ENCODE measurements at places on chromosomes 3 and 15.

DNA sequence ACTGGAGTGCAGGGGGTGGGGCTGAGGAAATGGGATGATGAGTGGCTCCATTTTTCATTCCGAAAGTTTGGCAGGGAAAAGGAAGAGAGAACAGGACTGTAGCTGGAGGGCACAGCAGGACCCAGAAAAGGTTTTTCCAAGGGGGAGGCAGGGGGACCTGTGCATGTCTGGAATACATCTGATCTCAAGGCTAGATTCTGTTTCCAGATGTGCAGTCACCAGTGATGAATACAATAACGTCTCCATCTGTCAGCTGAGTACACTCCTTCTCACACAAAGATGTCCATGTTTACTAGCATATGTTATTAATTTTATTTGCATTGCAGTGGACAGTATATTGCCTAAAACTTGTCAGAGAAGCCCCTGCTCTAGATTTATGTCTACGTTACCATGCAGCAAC lies 39.9 kb upstream of the PRTG start:
- H3K27me3 ChIP-seq: peaks cover 75% of the 10 kb centered on the region
- no peak for DNase-seq
- H3K4me3 ChIP-seq: no peak overlapping the region
- H3K4me1 ChIP-seq: no peaks in the 10 kb centered on the region

DNA sequence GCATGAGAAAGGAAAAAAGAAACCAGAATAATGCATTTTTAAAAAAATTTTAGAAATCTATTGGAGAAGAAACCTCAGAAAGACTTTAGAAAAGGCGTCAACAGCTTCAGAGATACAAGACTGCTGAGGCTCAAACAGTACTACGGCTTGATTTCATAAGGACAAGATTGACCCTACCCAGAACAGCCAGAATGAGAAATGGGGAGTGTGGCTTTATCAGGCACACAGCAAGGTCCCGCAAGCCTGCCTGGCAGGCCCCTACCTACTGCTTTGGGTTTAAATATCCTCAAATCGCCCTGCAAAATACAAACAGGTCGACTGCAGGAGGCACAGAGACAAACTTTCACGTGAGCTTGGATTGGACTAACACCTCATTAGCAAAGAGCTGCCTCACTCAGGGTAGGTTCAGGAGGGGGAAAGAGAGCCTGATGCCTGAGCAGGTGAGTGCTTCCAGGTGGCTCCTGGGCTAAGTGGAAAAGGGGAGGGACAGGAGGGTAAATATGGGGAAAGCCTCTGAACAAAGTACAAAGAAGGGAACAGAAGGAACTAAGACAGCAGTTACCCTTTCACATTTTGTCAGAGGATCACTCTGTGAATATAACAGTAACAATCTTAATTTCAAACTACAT lies 87.5 kb downstream of the RORA start:
- no peak overlapping the region for H3K4me3 ChIP-seq
- no peaks in the 10 kb centered on the region for H3K36me3 ChIP-seq
- H3K27ac ChIP-seq: no peak overlapping the region
- no peak for DNase-seq
- H3K27me3 ChIP-seq: peaks cover 96% of the 10 kb centered on the region

- peaks cover 22% of the 10 kb centered on the region for H3K36me3 ChIP-seq
- H3K4me1 ChIP-seq: peaks cover 25% of the 10 kb centered on the region
- no peak for DNase-seq
- H3K4me3 ChIP-seq: no peak overlapping the region
- H3K27ac ChIP-seq: no peak overlapping the region
These were observed 68.6 kb downstream of the KAT2B start for GRCh38 chr3:20108869-20109268.

- no peak overlapping the region for H3K27ac ChIP-seq
- peaks cover 36% of the 10 kb centered on the region for H3K27me3 ChIP-seq
- H3K4me3 ChIP-seq: no peak overlapping the region
- no peak for DNase-seq
These were observed 3.0 kb upstream of the GPR87 start for GRCh38 chr3:151319628-151320027.

GRCh38 chr3:149934524-149934923 lies 36.2 kb downstream of the PFN2 start:
- peaks cover 3% of the 10 kb centered on the region for H3K36me3 ChIP-seq
- H3K27ac ChIP-seq: no peak overlapping the region
- H3K27me3 ChIP-seq: no peaks in the 10 kb centered on the region
- peaks cover 16% of the 10 kb centered on the region for H3K4me1 ChIP-seq
- no peak overlapping the region for H3K4me3 ChIP-seq

- no peak overlapping the region for H3K4me3 ChIP-seq
- H3K36me3 ChIP-seq: no peaks in the 10 kb centered on the region
- H3K27me3 ChIP-seq: no peaks in the 10 kb centered on the region
- no peak overlapping the region for H3K27ac ChIP-seq
- no peaks in the 10 kb centered on the region for H3K4me1 ChIP-seq
- no peak for DNase-seq
These were observed 565.9 kb upstream of the CCDC54 start for GRCh38 chr3:106811376-106811775.
